ENCODE measurements at places on chromosomes 11 and 22.

DNA sequence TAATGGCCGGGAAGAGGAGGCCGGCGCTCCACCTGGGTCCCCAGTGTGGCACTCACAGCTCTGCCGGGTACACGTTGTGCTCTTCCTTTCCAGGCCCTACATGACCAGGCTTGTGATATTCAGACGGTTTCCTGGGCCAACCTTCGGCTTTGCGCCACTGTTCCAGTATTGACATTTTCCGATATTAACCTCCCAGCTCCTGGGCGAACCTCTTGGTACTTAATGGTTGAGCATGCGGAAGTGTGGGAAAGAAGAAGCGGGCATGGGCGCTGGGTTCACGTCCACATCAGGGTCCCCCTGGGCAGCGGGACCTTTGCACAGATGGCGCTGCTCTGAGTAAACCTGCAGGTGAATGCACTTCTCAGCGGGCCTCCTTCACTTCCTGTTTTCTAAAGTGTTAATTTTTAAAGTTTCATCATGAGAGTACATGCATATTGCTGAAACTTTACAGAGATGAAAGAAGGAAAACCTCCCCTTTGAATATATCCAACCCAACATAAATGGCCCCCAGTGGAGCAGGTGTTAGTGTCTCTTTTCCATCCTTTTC lies 286.7 kb downstream of the TBC1D22A start:
- no peak for DNase-seq

GRCh38 chr11:92758241-92758780 lies 211.1 kb upstream of the MTNR1B start:
- no peak for DNase-seq

- DNase-seq, result no peak
Measured at GRCh38 chr11:128814856-128815705, 52.0 kb downstream of the KCNJ1 start.

DNA sequence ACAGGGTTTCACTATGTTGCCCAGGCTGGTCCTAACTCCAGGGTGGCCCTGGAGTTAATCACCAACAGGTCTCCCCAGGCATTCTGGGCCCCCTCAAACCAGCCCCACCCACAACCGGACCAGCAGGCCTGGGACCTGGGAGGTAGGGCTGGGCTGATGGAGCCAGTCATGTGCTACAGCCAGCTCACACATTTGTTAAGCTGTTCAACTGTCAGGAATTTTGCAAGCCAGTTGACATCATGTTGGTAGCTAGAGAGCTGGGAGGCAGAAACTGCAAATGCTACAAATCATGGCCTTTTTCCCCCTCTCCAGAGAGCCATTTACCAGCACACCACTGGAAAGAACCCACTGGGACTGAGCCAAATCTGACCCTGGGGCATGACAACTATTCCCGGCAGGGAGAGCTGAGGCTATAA lies 6.8 kb downstream of the ARHGAP1 start:
- DNase-seq, result no peak

- no peak for DNase-seq
Measured at GRCh38 chr11:65468874-65469333, 29.9 kb upstream of the MALAT1 start.

- no peak for DNase-seq
Measured at GRCh38 chr11:93474123-93474522, 69.1 kb downstream of the SMCO4 start.

DNA sequence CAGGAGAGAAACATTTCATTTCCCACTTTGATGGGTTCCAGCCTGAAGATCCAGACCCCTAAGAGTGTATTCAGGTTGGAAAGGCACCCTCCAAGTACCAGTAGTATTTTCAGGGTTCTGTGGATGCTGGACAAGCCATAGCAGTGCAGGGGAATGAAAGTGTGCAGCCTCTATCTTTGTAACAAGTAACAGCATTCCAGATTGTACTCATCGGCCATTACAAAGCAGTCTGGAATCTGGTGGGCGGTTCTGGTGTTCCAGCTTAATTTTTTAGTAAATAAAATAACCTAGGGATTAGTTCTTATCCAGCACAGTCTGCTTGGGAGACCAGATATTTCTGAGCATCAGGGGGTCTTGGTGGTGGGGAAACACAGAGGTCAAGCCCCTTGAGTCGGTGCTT lies 22.6 kb downstream of the APLNR start:
- DNase-seq, result no peak

- DNase-seq, result no peak
Measured at GRCh38 chr11:71140206-71140919, 112.0 kb downstream of the SHANK2 start.

- no peak for DNase-seq
Measured at GRCh38 chr11:128040603-128041002, 546.8 kb downstream of the ETS1 start.

DNA sequence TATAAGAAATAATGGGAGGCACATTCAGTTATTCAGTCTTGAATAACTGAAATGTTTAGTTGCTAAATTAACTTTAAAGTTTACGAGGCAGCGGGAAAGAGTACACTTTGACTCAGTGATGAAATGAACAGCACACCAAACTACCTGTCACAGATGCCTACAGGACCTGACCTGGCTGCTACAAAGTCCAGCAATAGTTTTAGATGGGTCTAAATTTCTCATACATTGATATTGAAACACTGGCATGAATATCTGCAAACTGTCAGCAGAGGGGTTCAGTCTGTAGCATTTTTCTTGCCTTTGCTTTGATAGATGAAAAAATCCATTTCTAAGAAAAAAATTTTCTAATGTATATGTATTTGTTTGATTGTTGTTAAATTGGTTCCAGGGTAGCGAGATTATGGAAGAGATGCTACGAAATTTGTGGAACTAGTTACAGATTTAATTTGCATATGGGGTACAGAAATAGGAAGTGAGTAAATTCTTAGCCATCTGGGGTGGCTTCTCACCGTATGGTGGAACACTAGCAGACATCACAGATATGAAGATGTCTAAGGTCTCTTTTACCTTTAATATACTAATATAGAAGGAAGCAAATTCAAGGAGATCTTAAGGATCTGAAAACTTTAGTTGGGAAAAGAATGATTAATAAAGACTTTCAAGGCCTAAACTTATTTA lies 20.8 kb upstream of the GAB2 start:
- DNase-seq, result no peak

GRCh38 chr11:94751218-94751609 lies 16.9 kb upstream of the AMOTL1 start:
- no peak for DNase-seq

GRCh38 chr11:75271730-75272129 lies 31.2 kb downstream of the TPBGL start:
- no peak for DNase-seq

Measured in stimulated activated CD4-positive, alpha-beta T cell treated with anti-CD3 and anti-CD28 coated beads, Interleukin-12 subunit alpha, Interleukin-12 subunit beta, amount 100 ng/mL, for 24 hours (primary cell).